Stimulated activated CD4-positive, alpha-beta T cell treated with anti-CD3 and anti-CD28 coated beads, Interleukin-15, amount 100 ng/mL, for 1 hour (primary cell): ENCODE measurements at places on chromosomes 6 and 20.
A peak's percentile ranks its signal among the peaks of the same experiment; 100 is the strongest.

DNA sequence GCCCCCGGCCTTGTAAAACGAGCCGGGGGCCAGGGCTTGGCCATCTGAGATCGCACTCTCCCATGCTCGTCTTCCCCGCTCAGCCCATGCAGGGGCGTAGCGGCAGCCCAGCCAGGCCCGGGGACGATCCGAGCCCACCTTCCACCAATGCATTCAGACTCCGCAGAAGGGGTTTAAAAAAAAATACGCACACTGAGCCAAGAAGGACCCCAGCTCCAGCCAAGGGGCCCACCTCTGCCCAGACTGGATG is 320 bp downstream of the GSTA4 start:
- DNase-seq: peak; percentile 12

DNA sequence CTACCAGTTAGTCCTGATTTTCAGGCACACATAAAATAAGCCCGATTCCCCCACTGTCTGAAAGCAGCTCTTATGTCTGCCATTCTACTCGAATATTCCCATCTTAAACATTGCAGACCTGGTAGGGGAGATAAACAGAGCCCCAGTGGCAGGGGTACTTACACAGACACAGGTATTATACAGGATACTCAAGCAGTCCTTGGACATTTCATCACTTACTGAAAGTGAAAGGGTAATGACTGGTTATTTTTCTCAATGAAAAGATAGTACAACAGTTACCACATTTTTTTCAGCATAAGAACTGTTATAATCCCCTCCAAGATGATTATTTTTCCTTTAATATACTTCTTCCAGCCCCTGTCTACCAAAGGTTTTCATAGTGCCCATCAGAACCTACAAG is 37.8 kb downstream of the TRPC4AP start:
- DNase-seq: no peak

GRCh38 chr20:44196271-44196670 is 9.3 kb upstream of the JPH2 start:
- no peak for DNase-seq

DNA sequence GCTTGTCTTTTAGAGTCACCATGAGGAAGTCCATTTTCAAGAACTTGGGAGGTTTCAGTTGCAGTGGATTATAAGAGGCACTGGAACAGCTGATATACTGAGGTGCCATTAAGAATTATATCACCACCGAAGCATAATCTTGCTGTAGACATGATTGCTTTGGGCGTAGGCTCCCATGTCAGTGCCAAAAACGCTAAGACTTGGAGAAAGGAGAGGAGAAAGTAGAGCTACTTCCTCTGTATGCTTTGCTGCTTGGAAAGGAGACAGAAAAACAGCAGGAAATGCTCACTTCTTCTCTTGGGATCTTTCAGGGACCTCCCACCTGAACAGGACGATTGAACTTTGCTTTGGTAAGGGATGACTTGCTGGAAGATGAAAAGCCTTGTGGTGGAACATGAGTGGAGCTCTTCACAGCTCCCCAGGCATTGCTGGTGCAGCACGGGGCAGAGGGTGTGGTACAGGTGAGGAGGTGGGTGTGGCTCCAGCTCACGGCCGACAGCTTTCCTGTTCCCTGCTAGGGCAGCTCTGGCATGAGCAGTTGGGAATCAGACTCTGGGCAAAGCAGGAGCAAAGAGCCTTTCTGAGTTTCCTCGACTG is 190.4 kb upstream of the JAG1 start:
- DNase-seq: no peak

DNA sequence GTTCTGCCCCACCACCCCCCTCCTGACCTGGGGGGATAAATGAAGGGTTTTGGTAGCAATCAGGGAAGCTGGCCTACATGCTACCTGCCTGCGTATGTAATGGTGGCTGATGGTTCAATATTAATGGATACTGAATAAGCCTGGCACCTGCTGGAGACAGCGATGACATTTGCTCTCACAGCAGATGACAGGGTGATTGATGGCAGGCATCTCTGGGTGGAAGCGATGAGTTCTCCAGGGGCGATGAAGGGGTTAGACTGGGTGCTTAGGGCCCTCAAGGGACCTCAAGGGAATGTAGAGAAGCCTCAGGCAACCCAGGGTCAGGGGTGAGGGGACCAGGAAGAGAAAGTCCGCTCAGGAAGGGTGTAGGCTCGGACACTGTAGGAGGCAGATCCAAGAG is 107.7 kb upstream of the MLN start:
- DNase-seq: no peak
